ENCODE measurements at places on chromosomes 11 and 22.
A peak's percentile ranks its signal among the peaks of the same experiment; 100 is the strongest.

GRCh38 chr11:76276046-76276780 lies 69.9 kb upstream of the WNT11 start:
- no peak for DNase-seq

- no peak for DNase-seq
Observed at GRCh38 chr11:6328321-6328720, 8.0 kb upstream of the CAVIN3 start.

- no peak for DNase-seq
Observed at GRCh38 chr11:41175304-41175972, 284.0 kb downstream of the LRRC4C start.

DNA sequence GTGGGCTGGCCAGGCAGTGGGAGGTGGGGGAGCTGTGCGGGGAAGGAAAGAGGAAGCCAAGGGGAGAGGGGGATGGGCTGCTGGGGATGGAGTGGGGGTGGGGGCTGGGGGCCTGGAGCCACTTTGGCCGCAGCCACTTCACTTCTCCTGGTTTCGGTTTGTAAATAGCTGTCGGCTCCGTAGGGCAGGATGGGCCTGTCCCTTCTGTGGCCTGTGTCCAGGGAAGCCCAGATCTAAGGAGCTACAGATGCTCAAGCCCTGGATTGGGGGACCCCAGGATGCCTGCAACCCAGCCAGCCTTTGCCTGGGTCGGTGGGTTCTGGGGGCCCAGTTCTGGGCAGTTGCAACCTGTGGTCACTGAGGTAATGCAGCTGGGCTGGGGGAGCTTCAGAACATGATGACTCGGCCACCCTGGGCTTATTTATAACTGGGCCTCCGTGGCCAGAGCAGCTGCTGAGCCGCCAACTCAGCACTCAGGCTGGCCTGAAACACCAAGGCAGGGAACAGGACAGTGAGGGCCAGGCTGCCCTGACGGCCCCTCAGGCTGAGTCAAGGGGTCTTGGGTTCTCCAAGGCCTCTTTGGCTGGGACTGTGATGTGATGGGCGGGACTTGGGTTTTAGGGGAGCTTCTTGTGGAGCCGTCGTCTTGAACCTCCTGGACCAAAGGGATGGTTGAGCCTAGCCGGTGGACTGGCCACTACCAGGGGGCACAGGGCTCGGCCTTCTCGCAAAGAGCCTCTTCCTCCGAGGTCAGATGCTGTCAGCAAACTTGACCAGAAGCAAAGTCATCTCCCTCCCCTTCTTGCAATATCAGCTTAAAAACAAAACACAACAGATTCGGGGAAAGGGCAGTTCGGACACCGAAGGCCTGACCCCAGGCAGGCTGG lies 15.0 kb upstream of the SLC39A13 start:
- no peak for DNase-seq

- DNase-seq: no peak
Observed at GRCh38 chr11:67291481-67292381, 2.6 kb downstream of the ANKRD13D start.

DNA sequence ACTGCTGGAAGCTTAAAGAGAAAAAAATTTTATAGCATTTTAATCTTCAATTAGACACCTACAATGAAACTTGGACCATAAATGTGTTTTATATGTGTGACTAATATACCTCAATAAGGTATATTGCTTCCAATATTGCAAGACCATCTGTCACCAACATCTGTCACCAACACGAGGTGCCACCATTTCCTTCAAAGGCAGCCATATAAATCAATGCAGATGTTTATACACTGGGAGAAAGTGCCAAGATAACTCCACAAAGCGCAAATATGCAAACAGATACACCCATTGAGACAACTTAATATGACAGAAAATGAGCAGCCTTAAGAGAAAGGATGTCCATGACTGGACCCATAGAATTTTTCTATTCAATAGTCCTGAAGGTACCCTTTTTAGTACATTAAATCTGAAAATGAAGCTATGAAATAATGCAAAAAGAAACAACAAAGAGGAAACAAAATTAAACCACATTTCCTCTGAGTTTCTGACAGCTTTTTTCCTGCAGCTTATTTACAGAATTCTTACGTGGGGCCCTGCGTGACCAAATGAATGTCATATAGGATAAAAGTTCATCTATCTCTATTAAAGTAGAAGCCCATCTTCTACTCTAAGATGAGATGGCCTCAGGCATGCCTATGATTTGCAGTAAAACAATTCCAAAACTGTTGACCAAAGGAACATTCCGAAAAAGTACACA lies 12.5 kb downstream of the MPZL3 start:
- DNase-seq: no peak

- no peak for DNase-seq
Observed at GRCh38 chr11:31793264-31793663, 17.9 kb downstream of the PAX6 start.

GRCh38 chr22:40429481-40429880 lies 59.1 kb downstream of the SGSM3 start:
- no peak for DNase-seq

DNA sequence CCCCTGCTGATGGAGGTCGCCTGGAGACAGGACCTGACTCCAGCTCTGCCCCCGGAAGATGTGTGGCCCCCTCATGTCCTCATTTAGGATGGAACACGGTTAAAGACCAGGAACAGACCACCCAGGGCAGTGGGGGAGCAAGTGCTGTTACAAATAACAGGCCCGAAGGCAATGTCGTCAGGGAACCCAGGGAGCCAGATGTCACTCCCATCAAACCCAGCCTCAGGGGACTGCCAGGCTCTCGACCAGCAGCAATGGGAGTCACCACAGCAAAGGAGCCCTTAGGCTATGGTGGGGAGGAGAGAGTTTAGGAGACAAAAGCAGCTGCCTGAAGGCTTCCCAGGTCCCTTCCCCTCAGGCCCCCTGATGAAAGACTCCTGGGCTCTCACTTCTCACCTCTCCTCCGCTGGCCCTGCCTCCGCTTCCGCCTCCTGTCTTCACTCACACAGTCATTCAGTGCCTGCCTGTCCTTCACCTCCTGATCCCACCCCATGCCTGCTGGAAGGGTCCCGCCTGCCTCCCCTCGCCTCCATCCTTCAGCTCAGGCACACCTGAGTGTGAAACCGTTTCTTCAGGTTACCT lies 4.4 kb downstream of the RPS19BP1 start:
- no peak for DNase-seq

DNA sequence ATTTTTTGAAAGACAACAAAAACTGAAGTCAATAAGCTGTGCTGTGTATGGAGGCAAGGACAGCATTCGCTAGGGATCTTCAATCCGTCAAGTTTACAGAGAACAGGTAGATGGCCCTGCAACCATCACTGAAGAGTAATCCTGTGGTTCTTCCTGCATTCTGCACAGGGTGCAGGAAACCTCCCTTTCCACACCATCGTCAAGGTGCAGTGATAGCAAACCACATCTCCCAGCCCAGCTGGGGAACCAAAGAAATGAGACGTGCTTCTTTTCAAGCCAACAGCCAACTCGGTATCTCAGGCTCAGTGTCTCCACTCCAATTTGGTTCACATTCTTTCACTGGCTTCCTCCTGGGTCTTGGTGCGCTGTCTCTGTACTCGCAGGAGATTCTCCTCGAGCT lies 814.5 kb downstream of the OPCML start:
- no peak for DNase-seq

DNA sequence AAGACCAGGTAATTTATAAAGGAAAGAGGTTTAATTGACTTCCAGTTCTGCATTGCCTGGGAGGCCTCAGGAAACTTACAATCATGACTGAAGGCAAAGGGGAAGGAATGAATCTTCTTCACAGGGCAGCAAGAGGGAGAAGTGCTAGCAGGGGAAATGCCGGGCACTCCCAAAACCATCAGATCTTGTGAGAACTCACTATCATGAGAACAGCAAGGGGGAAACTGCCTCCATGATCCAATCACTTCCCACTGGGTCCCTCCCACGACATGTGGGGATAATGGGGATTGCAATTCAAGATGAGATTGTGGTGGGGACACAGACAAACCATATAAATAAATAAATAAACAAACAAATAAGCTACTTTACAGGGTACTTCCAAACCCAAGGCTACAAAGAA lies 28.8 kb upstream of the EXPH5 start:
- DNase-seq: no peak

GRCh38 chr11:45045683-45046471 lies 95.2 kb upstream of the TP53I11 start:
- DNase-seq: no peak

GRCh38 chr11:10908215-10908951 lies 50.5 kb upstream of the ZBED5 start:
- DNase-seq: no peak

DNA sequence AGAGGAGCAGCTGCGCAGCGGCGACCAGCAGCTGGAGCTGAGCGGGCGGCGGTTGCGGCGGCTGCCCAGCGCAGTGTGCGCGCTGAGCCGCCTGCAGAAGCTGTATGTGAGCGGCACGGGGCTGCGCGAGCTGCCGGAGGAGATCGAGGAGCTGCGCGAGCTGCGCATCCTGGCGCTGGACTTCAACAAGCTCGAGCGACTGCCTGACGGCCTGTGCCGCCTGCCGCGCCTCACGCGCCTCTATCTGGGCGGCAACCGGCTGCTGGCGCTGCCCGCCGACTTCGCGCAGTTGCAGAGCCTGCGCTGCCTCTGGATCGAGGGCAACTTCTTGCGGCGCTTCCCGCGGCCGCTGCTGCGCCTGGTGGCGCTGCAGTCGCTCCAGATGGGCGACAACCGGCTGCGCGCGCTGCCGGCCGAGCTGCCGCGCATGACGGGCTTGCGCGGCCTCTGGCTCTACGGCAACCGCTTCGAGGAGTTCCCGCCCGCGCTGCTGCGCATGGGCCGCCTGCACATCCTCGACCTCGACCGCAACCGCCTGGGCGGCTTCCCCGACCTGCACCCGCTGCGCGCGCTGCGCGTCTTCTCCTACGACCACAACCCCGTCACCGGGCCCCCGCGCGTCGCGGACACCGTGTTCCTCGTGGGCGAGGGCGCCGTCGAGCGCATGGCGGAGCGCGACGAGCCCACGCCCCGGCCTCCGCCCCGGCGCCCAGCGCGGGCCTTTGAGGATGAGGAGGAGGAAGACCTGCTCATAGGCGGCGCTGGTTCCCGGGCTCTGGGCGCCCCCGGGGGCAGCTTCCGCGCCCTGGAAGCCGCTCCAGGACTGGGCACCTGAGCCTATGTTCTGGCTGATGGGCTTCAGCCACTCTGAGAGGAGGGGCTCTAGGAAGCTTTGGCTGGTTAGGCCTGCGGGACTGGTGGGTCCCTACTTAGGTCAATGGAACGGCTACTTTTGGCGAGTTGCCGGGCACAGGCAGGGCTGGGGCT lies 787 bp downstream of the LRRC10B start:
- DNase-seq: peak; percentile 24

- DNase-seq: no peak
Observed at GRCh38 chr22:26326803-26327202, 102.3 kb upstream of the ASPHD2 start.

DNA sequence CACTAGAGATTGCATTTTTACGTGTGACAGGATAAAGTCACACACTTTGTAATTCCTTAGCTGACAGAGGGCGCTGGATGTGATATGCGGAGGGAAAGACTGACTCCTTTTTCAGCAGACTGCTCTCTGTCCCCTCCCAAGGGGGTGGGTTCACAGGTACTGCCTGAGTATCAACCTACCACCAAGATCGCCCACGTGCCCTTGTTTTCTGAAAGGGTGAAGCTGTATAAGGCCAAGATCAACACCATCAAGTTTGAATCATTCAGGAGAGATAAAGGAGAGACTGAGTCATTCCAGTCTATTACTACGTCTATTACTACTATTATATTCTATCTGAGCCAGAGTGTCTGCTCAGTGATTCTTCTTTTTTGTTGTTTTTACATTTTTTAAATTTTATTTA lies 30.7 kb downstream of the BUD13 start:
- DNase-seq: no peak

DNA sequence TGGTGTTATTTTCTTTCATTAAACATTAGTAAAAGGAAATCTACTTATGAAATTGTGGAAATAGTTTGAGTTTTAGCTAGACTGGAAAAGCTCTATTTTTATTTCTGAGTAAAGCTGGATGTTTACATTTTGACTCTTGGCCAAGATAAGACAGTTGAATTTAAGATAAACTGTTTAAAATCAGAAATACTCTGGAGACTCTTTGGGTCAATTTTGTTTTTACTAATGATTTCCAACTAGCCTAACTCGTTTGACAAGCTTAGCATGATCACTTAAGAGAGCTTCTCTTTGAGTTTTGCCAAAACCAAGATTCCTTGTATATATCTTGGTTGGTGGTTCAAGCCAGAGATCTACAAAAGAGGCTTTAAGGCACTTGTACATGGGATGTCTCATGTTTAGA lies 724.8 kb upstream of the LUZP2 start:
- DNase-seq: no peak

DNA sequence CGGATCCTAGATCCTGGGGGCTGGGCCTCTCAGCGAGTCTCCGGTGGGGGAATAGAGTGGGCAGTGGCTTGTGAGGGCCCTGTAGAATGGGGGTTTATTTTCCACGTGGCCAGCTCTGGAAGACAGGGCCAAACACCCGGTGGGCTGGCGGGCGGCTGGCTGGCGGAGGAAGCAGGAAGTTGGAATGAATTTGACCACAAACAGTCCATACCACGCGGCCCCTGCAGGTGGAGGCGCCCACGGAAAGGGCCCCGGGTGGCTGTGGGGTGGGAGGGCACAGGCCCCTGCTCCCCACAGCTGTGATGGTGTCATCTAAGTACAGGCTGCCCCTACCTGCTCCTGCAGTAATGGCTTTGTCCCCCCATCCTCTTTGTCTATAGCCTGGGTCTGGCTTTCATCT lies 15.1 kb downstream of the MCAT start:
- DNase-seq: no peak

DNA sequence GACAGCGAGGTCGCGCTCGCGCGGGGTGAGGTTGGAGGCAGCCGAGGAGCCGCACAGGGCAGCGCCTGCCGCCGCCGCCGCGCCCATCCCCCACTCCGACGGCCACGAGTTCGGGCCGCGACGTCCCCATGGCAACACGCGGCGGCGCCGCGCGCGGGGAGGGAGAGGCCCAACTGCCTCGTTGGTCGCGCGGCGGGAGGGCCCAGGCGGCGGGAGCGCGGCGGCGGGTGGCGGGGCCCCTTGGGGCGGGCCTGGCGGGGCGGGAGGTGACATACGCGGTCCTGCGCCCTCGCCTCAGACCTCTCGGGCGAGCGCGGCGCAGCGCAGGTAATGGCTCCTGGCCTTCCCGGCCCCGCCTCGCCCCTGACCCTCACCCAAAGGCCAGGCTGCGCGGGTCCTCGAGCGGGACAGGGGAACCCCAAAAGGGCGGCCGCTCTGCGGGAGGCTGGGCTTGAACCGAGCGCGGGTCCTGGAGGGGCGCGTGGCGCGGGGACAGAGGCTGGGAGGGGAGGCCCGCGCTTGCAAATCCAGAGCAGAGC lies at the start of gene DEUP1:
DEUP1 (plus strand) TSS at position 297 of the 539 bp plus-strand sequence. CDS start 1,518 bp downstream, outside the sequence.
- DNase-seq: no peak

- no peak for DNase-seq
Observed at GRCh38 chr11:10305964-10306918, 1.4 kb downstream of the ADM start.

DNA sequence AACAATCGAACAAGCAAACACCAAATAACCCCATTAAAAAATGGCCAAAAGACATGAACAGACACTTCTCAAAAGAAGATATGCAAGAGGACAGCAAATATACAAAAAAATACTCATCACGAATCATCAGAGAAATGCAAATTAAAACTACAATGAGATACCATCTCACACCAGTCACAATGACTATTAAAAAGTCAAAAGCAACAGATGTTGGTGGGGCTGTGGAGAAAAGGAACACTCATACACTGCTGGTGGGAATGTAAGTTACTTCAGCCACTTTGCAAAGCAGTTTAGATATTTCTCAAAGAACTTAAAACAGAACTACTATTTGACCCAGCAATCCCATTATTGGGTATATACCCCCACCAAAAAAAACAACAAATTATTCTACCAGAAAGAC lies 51.3 kb upstream of the FLI1 start:
- DNase-seq: no peak

- no peak for DNase-seq
Observed at GRCh38 chr11:75593286-75593915, 31.3 kb downstream of the SERPINH1 start.

All from activated naive CD8-positive, alpha-beta T cell treated with anti-CD3 and anti-CD28 coated beads, Interleukin-2, amount 50 U/mL, for 16 hours (primary cell).